ENCODE measurements at places on chromosomes 3 and 15. TPM values are rescaled to one million over a fixed set of nuclear protein-coding genes. Genes with fewer than 3 reads are reported as not detected.

LRRC49 gene
- 2.6 TPM for polyA plus RNA-seq

GRCh38 chr3:901953-902778, 190.7 kb upstream of the CNTN6 start:
- no peak for DNase-seq

GRCh38 chr3:116912116-116912515, 202.5 kb downstream of the TUSC7 start:
- DNase-seq, result no peak

OSTN gene
- 0.05 TPM for polyA plus RNA-seq
